RPMI8226 (cell line): ENCODE measurements at places on chromosomes 7 and 10.

- DNase-seq = no peak
Observed at GRCh38 chr7:113092762-113093161, 6.1 kb upstream of the GPR85 start.

GRCh38 chr7:150860978-150861295 is 8.6 kb downstream of the AOC1 start:
- DNase-seq = no peak

- DNase-seq = no peak
Observed at GRCh38 chr7:112199035-112199655, 7.1 kb downstream of the DOCK4 start.

DNA sequence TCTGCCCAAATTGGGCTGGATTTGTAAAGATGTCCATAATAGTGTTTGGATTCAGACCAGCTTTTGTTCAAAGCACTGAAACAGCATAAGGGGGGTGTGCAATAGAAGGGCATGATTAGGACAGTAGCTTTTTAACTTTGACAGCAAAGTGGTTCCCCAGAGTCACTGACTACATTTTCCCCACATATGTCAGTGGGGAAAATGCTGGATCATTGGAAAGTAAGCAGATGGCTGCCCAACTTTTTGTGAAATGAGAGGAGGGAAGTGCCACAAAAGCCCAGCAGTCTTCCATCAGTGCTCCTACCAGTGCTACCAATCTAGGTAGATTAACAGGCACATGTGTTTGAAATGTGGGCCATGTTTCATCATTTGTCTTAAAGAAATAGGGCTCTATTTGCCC is 162.8 kb downstream of the FZD1 start:
- no peak for DNase-seq

- peak; percentile 48 for DNase-seq
Observed at GRCh38 chr7:157490465-157490912, 153.7 kb downstream of the DNAJB6 start.

DNA sequence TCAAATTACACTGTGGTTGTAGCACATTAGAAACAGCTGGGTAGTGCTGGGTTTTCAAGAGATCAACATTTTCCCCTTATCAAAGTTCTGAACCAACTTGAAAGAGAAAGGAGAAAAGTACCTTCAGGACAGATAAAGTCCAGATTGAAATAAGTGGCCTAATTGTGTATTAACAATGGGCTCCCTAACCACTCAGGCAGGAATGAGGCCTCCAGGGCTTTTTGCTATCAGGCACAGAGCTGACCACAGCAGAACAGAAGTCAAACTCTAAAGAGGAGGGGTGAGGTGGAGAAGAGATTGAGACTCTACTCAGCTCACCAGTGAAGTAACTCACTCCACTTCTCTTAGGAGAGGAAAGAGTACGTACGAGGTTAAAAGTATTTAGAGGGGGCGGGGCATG is 394.1 kb upstream of the PHF14 start:
- no peak for DNase-seq

DNA sequence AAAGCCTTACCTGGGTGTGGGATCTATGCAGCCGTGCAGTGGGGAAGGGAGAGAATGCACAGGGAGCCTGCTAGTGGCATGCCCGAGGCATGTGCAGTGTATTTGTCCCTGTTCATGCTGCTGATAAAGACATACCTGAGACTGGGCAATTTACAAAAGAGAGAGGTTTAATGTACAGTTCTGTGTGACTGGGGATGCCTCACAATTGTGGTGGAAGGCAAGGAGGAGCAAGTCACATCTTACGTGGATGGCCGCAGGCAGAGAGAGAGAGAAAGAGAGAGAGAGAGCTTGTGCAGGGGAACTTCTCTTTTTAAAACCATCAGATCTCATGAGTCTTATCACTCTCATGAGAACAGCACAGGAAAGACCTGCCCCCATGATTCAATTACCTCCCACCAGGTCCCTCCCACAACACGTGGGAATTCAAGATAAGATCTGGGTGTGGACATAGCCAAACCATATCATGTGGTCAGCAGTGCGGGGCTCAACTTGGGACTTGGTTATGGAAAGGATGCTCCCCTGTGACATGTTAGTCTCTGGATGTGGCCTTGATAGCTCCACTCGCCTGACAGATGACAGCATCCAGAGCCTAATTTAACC is 128.9 kb downstream of the DOCK1 start:
- no peak for DNase-seq

DNA sequence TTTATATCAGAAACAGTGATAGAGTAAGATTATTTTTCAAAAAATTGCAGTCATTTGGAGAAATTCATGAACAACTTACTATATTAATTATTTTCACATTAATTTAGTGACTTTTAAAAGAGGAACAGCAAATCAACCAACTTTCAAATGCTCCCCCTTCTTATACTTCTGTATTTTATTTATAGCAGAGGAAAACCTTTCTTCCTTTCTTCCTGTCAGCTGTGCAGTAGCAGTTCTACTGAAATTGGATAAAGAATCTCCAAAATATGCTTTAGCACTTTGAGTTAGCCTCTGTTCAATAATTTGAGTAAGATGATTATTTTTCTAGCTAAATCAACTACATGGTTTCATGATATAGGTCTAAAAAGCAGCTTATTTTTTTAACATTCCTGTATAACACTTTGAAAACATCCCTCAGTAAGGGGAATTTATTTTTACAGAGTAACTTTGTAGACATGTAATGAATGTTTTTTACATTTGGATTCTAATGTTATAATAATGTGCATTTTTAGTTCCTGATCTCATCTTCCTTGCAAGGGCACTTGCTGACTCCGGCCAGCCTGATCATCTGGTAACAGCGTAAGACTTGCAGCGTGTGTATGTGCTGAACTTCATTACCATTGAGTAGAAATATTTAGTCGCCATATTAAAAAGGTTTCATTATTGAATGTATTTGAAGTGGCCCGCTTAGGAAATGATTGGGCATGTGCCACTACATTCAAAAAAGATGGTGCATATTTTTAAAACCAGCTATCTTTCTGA is 158.3 kb upstream of the HDAC9 start:
- peak; percentile 10 for DNase-seq

GRCh38 chr10:66931949-66932343 is 6.1 kb downstream of the LRRTM3 start:
- DNase-seq = peak; percentile 25

DNA sequence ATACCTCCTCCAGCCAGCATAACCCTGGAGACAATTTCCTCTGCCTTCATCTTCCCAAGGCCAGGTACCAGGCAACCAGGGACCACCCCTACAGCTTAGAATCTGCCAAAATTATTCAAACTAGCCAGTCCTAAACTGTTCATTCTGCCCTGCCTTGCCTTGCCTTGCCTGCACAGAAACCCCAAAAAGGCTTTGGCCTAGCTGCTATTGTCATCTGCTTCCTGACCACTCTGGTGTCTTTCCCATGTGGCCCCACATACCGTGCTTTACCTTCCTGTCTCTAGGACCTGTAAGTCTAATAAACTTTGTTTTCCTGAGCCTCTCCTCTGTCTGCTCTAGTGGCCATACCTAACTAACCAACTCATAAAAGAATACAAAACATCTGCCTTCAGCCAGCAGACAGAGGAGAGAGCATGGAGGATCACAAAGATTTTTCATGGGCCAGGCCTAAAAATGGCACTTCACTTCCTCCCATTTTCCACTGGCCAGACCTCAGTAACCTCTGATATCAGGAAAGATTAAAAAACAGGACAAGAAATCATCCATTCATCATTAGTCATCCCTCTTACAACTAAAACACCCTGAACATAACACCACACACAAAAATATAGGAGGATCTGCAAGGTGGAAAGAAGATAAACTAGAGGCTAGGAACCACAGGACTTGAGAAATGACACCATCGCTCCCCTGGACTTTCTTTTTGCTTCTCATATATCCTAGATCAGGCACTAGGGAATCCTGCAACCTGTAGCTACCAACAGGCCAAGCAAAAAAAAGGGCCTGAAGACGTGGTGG is 51.5 kb downstream of the IMMP2L start:
- no peak for DNase-seq

- no peak for DNase-seq
Observed at GRCh38 chr7:30312178-30312577, 27.8 kb downstream of the ZNRF2 start.

GRCh38 chr7:74617180-74617744 is 40.3 kb upstream of the GTF2I start:
- peak; percentile 54 for DNase-seq

DNA sequence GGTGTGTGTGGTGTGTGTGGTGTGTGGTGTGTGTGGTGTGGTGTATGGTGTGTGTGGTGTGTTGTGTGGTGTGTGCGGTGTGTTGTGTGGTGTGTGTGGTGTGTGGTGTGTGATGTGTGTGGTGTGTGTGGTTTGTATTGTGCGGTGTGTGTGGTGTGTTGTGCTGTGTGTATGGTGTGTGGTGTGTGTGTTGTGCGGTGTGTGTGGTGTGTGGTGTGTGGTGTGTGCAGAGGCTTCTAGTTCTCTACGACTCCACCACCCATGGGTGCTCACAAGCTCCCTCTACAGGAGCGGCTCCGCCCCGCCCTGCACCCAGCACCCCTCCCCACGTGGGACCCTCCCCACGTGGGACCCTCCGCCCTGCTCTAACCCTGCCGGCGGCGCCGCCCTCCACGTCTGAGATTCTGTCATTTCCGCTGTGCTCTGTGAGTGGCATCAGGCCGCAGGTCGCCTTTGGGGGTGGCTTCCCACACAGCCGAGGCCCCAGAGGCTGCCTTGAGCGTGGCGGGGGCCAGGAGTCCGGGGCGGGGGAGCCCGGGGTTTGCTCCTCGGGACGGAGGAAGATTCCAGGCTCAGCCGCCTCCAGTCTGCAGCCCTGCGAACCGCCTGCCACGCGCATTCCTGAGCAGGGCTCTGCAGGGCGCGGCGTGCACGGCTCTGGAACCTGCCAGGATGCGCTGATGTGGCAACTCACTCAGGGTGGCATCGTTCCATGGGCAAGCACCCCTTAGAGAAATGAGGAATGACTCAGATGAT is 37.0 kb upstream of the DNAJB6 start:
- DNase-seq = no peak

GRCh38 chr7:140214075-140214684 is 37.4 kb upstream of the KDM7A start:
- DNase-seq = peak; percentile 99

- DNase-seq = no peak
Observed at GRCh38 chr7:44894888-44895580, 9.7 kb upstream of the PURB start.

DNA sequence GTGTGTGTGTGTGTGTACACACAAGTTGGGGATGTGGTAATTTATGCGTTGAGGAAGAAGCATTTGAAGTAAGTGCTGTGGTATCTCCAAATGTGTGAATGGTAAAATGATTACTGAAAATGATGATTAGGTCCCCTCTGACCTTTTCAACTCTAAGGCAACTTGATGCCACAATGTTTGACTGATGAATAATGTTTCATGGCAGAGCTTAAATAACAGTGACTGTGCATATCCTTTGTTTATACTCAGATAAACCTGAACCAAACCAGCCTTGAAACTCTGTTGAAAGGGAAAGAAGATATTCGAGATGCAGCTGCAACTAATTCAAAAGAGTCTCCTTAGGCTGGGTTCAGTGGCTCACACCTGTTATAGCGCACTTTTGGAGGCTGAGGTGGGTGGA is 64.8 kb upstream of the YAE1 start:
- DNase-seq = peak; percentile 12
